ENCODE measurements at places on chromosomes 16 and 17.

DNA sequence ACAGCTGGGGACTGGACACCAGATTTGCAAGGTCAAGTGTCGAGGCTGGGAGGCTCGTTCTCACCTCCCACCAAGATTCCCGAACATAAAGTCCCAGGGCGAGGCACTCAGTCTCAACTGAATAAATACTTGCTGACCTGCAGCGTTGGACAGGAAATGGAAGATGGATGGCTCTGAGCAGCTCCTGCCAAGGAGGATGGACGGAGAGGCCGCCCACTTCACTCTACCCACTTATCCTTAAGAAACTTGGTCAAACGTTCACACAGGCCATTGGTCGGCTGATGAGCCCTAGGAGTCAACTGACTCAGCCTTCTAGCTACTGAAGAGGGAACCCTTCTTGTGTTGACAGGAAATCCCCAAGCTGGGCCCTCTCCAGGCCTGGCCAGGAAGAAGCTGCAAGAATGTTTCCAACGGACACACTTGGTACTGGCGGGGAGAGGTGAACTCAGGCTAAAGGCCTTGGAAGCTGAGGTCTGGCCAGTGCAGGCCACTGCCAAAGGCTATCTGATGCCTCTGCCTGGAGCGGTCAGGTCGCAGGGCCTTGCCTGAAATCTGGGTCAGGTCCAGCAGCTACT lies 50.0 kb downstream of the VAC14 start:
- peak; percentile 94 for DNase-seq

- DNase-seq: no peak
Measured at GRCh38 chr16:89290472-89290871, 73.0 kb downstream of the ZNF778 start.

- no peak for DNase-seq
Measured at GRCh38 chr17:67427424-67427823, 50.3 kb downstream of the PITPNC1 start.

GRCh38 chr17:75639327-75639726 lies 6.1 kb downstream of the SMIM5 start:
- DNase-seq: no peak

- no peak for DNase-seq
Measured at GRCh38 chr17:48617471-48618255, 2.6 kb upstream of the HOXB8 start.

- no peak for DNase-seq
Measured at GRCh38 chr17:20089756-20090547, 80.8 kb downstream of the SPECC1 start.

DNA sequence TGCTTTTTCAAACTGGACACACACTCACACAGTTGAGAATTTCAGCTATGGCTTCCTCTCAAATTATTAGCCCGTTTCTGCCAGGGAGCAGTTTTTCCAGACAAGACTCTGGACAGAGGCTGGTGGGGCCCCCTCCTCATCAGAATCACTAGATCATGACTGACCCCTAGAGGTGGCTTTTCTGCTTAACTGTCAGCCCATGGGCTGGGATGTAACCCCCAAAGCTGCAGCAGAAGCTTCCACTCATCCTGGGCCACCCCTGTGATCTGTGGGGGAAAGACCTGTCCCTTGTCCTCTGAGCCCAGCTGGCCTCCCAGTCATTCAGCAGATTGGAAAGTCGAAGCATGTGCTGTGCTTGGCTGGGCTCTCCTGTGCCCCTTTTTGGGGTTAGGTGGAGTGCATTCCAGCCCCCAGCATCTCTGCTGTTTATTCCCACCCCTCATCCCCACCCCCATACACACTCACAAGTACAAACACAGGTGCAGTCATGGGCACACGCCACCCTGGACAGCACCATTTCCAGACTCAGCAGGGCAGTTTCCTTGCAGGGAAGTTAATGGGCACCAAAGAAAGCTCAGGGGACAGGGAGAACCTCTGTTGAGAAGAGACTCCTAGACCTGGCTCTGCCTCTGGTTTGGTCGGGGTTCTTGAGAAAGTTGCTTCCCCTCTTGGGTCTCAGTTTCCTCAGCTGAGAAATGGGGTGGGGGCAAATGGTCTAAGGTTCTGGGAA lies 77.6 kb upstream of the RBL2 start:
- no peak for DNase-seq

- no peak for DNase-seq
Measured at GRCh38 chr17:82152114-82152513, 54.1 kb upstream of the FASN start.

DNA sequence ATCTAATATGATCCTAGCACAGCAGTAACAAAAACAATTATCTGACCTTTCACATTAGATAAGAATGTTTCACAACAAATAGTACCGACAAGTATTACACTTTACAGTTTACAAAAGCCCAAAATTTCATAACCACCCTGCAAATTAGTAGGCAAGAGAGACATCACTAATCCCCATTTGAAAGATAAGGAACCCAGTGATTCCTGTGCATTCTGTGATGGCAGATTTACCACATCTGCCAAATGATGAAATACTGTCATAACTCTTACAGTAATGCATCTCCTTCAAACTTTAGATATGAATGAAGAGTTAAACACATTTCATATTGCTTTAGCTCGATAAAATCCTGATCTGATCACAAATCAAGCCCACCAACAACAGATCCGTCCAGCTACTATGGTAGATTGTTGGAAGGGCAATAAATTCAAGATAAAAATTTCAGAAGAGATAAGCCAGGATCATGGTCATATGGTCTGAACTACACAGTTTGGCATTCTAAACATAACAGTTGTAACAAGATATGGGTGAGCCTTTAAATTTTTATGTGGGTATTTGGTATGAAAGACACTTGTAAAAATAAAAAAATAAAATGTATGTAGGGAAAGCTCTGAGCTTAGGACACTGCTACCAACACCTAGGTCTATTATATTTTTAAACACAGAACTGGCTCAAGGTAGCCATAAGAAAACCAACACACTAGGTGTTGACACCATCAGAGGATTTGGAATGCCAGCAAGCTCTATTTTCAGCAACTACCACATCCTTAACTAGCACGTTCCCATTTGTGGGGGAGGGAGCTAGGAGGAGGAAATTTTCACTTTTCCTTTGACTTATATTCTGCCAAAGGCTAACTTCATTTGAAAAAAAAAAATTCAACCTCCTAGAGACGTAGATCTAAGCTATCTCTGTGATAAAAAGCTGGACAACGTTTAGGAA lies 9.3 kb downstream of the YWHAE start:
- peak; percentile 75 for DNase-seq

GRCh38 chr16:67718668-67719047 lies 458 bp downstream of the GFOD2 start:
- DNase-seq: no peak

GRCh38 chr16:46894036-46894672 lies 10.0 kb downstream of the GPT2 start:
- no peak for DNase-seq

- peak; percentile 19 for DNase-seq
Measured at GRCh38 chr17:80101946-80102663, 724 bp downstream of the GAA start.

DNA sequence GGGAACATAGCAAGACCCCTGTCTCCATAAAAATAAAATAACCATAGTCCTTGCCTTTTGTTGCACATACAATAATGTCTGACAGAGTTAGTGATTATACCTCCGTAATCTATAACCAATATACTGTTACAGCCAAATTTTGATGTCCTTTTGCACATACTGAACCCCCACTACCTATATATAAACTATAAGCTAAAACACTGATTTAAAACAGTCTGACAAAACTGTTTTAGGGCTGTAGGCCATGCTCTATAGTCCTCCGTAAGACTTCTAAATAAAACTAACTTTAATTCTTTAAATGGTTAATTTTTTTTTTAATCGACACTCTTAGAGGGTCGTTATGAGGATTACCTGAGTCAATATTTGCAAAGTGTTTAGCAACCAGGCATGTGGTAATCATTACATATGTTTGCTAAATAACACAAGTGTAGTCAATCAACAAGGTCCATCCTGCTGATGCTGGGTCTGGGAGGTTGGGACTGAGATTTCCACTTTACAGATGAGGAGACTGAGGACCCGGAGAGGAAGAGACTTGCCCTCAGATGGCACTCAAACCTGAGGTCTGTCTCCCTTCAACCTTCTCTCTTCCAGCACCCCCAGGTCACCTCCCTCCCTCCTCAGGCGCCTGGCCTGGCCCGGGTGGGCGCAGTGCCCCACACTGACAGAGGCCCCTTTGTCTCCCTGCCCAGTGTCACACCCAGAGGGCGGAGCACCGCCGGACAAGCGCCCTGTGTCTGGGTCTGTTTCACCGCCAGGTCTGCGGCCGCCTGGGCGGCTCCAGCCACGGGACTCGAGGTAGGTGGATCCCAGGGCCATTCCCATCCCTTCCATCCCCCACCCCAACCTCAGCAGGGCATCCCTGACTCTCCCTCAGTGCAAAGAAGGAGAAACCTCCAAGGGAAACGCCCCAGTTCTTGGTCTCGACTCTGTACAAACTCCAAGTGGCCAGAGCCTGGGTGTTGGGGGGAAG lies 10.3 kb downstream of the ZNF385C start:
- DNase-seq: no peak

- no peak for DNase-seq
Measured at GRCh38 chr16:53998966-53999522, 287.5 kb downstream of the IRX3 start.

DNA sequence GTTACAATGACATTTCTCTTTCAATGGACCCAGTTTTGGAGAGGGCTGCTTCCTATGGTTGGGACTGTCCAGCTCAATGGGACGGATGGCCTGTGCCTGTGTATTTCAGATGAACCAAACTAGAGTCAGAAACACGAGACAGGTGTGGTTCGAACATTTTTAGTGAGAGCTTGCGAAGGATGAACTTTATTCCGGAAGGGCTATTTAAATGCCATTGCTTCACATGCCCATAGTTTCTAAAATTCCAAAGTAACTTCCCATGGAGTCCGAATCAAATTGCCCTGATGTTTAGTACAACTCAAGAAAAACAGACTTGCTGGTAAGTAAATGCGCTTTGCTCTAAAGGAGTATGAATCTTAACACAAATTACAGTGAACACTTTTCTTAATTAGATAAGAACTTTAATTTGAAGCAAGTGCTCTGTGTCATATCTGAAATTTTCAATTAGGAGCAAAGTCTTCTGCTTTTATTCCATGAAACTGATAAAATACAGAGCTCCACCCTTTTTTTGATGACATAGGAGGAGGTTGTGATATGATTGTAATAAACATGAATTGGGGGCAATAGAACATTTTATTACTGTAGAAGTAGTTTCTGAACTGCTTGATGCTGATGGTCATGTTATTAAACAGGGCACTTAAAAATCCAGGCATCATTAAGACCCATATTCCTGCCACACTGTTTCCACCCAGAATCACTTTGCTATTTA lies 1.3 kb downstream of the KRT20 start:
- DNase-seq: no peak

DNA sequence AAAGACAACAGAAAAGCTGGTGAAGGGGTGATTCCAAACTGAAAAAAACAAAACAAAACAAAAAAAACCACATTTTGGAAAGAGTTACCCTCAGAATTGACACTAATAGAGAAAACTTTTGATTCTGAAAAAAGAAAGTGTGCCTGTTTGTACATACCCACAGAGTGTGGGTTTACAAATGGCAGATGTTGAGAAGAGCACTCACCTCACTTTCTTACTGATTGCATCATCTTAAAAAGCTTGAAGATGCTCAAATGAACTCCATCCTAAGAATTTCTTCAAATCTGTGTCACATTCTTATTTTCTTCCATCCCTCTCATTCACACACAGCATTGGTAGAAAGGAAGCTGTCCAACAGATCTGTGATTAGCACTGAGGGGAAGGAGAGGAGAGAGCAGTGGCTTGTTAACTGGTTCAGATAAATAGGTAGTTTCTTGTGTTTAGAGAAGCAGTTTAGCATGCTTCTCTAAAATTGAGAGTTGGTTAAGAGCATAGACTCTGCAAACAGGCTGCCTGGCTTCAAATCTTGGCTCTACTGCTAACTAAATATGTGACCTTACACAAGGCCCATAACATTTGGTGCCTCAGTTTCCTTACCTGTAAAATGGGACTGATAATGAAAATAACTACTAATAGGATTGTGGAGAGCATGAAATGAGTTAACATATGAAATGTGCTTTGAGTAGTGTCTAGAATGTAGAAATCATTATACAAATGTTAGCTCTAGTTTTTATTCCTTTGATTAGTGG lies 6.9 kb downstream of the GNAO1 start:
- no peak for DNase-seq

DNA sequence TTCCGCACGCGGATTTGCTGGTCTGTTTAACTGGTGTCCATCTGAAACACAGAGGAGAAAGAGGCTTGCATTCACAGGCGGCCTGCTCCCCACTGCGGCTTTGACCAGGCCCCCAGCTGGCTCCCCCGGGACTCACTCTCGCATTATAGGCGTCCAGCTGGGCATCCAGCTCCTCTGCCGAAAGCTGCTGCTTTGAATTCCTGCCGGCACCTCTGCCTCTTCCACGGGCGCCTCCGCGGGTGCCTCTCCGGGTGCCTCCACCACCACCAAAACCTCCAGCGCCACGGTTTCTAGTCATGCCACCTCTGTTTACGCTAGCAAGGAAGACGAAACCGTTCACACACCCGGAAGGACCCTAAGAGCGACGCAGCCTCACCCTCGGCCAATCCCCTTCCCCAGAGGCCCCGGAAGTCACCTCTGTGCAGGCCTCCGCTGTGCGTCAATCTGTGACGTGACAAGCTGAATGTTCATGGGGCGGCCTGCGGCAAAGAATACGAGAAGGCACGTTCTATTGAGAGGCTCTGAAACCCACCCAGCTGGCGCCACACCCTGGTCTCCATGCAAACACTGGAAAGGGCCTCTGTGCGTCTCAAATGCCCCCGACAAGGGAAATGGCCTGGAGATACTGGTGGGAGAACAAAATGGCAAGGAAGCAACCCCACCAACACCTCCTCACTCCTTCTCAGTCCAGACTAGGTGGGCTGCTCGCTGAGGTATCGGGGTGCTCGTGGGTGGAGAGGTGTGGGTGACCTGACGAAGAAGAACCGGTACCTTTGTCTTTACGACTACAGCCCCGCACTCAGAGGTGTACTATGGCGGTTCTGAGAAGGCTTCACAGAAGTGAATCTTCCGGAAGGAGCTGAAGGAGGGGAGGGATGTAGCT lies 3.0 kb downstream of the ALYREF start:
- no peak for DNase-seq

DNA sequence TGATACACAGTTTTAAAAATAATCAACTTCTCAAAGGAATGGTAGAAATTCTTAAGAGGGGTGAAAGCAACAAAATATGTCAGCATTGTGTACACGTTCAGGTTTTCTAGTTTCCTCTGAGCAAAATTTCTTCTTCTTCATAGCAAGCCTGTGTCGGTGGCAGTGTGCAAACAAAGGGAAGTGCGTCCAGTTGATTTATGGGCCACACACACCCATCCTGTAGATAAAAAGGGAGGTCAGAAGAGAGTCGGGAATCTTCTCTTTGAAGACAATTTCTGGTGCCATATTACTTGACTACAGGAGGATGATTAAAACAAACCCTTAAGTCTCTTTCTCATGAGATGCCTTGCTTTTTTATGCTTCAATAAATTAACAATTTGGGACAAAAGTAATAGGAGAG lies 484.1 kb upstream of the SALL1 start:
- no peak for DNase-seq

GRCh38 chr16:29913514-29913913 lies 12.5 kb downstream of the KCTD13 start:
- no peak for DNase-seq
